ENCODE measurements at places on chromosomes 7 and 10. TPM values are rescaled to one million over a fixed set of nuclear protein-coding genes. Genes with fewer than 3 reads are reported as not detected.

Gene TRPV5
- total RNA-seq: 0.13 TPM

Gene PPP1R9A
- total RNA-seq: not detected

Gene PSTK
- 5.0 TPM for total RNA-seq

DNA sequence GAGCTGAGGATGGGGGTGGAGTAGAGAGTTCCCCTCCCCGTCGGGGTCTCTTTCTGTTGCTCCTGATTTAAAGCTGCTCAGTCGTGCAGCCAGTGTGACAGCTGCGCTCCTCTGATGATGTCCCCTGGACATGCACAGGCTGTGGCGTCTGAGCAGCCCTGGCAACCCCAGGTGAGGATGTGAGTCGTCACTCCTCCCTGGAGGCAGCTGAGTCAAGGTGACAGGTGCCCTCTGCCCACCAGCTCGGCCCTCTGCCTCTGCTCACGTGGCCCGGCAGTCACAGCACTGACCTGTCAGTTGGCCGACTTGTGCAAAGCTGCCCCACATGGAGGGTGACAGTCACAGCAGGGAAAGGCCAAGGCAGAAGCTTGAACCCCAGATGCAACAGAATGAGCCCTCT lies 33.9 kb downstream of the ANXA8 start:
- ATAC-seq: no peak

DNA sequence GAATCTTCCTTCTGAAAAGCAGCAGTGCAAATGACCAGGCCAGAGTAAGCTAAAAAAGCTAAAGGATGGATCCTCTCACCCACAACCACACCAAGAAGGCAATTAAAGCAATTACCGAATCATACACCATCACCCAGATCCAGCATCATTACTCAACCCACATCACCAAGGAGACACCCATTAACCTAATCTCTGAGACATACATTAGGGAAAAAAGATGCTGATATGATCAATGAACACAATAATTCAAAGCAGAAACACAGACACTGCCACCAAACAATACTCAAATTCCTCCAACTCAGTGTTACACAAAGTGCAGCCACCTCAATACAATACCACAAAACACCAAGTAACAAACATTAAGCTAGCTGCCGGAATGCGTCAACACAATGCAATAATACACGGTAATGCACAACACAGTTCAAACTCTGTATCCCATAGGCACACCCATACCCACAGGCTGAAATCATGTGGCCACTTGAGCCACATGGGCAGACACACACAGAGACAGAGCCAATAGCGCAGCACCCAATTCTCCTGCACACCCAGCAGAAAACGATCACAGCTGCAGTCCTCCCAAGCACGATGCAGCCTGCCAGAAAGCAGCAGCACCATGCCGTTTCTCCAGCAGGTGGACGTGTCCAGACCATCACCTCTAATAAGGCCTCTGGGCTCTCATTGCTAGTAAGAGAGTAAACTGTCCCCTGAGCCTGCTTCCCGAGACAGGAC lies 21.5 kb downstream of the PAX2 start:
- ATAC-seq: no peak

GRCh38 chr10:118687472-118687871 lies 67.3 kb downstream of the CACUL1 start:
- ATAC-seq: no peak

Gene LFNG
- 48.8 TPM for total RNA-seq

- ATAC-seq: no peak
Measured at GRCh38 chr7:37048674-37049073, 324.4 kb upstream of the AOAH start.

Gene NPFFR1
- not detected for total RNA-seq

- peak; percentile 82 for ATAC-seq
Measured at GRCh38 chr7:129989466-129989865, 36.7 kb upstream of the UBE2H start.

- ATAC-seq: peak; percentile 44
Measured at GRCh38 chr7:8418629-8419245, 14.7 kb upstream of the NXPH1 start.

DNA sequence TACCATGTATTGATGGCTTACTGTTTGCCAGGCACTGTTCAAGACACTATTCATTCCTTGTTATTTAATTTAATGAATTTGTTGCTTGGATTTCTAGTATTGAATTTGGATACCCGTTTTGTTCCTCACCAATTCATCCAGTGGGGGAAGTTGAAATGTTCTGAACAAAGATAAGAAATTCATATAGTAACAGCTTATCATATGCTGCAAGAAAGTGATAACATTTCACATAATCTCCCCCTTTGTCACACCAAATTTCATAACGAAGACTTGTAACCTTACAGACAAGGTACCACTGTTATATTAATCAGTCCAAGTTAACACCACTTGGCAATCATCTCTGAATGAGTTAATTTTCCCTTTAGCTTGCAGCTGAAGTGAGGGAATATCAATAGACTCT lies 42.1 kb downstream of the SCIN start:
- ATAC-seq: no peak
